Islet precursor cell (in vitro differentiated cells): ENCODE measurements at places on chromosomes 7 and 10.
A peak's percentile ranks its signal among the peaks of the same experiment; 100 is the strongest.

- peak; percentile 80 for DNase-seq
Measured at GRCh38 chr7:55593515-55594318, 21.4 kb upstream of the VOPP1 start.

- no peak for DNase-seq
Measured at GRCh38 chr10:10777279-10777678, 240.4 kb upstream of the CELF2 start.

DNA sequence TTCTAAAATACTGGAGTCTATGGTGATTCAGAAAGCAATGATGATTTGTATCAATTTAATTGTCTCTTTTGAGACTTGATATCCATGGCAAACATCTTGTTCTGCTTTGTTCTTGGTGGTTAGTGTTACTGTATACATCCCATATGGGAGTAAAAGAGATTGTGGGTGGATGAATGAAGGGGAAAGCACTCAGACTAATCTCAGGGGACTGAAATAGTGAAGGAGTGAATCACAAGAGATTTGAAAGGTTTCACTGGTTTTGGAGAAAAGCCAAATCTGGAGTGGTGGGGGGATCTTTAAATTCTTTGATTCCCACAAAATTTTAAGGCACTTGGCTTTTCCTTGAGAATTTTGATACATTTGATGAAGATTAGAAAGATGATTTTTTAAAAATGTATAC lies 369.4 kb downstream of the INHBA start:
- no peak for DNase-seq

GRCh38 chr7:72538147-72538546 lies 126.0 kb upstream of the CALN1 start:
- peak; percentile 87 for DNase-seq

GRCh38 chr7:6650086-6650485 lies 13.0 kb downstream of the ZNF316 start:
- peak; percentile 27 for DNase-seq

DNA sequence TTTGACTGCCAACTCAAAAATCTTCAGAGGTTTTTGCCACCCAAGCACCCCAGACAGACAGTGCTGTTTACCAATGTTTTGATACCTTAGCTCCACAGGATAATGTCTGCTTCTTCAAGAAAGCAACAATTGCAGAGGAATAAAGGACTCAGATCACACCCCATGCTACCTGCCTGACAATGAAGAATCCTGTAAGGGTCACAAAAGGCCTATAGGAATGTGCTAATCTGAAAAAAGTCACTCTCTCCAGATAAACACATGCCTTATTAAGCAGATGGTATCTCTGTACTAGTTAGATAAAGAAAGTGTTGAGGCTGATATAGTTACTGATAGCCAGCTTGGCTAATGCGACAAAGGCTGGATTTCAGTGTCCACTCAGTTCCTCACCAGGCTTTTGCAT lies 1076.7 kb upstream of the SORCS1 start:
- no peak for DNase-seq

DNA sequence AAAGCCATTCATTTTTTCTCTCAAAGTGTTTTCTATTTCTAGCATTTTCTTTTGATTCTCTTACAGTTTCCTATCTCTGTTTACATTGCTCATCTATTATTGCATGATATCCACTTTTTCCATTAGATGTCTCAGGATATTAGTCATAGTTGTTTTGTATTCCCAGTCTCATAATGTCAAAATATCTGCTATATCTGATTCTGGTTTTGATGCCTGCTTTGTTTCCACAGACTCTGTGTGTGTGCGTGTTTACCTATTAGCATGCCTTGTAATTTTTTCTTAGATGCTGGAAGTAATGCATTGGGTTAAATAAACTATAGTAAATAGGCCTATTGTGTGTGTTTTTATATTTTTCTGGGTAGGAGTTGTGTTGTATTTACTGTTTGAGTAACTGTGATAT lies 1126.3 kb downstream of the SORCS1 start:
- no peak for DNase-seq

DNA sequence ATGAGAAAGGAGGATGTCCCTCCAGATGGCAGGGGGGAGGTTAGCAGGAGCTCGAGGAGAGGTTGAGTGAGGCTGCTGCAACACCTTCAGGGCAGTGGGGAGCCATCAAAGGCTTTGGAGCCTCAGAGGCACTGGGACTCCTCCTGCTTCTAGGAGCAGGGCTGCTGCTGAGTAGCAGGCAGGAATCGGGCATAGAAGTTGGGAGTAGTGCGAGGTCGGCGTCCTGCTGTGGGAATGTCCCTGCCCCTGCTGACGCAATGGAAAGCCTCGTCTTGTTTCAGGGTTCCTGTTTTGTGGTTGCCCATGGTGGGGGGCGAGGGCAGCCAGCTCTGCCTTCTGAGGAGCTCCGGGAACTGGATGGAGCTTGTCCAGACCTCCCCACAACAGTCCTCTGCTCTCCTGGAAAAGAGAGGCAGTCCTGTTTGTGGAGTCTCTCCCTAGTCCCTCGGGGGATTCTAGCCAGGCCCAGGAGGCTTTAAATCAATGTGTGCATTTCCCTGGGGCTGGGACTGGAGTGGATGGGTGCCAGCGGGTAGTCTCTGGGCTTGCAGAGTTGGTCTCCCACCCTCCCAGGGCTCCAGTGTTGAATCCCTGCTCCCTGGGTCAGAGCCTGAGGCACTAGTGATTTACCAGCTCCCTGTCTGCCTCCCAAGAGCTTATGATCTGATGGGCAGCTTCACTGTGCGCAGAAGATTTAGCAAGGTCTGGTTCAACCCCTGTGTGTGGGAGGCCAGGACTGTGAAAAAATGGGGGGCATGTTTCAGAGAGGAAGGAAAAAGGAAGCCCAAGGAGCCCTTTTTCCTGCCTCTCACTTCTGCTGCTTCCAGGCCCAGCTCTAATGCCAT lies 98.7 kb upstream of the PPIF start:
- DNase-seq: no peak

DNA sequence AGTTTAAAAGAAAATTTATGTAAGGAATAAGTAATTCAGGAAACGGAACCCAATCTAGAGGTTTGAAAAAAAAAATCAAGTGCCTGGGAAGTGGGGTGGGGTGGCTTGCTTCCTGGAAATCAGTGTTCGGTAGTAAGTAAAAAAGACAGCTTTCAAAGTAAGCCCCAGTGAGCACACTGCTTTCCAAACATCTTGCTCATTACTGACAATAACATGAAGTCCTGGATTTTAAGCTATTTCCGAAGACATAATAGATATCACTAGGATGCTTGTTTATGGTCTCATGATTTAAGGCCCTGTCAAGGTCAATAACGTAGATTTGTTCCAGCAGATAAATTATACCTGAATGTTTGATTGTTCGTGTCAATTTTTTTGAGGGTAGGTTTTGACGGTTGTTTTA lies 1.3 kb downstream of the STAMBPL1 start:
- no peak for DNase-seq

DNA sequence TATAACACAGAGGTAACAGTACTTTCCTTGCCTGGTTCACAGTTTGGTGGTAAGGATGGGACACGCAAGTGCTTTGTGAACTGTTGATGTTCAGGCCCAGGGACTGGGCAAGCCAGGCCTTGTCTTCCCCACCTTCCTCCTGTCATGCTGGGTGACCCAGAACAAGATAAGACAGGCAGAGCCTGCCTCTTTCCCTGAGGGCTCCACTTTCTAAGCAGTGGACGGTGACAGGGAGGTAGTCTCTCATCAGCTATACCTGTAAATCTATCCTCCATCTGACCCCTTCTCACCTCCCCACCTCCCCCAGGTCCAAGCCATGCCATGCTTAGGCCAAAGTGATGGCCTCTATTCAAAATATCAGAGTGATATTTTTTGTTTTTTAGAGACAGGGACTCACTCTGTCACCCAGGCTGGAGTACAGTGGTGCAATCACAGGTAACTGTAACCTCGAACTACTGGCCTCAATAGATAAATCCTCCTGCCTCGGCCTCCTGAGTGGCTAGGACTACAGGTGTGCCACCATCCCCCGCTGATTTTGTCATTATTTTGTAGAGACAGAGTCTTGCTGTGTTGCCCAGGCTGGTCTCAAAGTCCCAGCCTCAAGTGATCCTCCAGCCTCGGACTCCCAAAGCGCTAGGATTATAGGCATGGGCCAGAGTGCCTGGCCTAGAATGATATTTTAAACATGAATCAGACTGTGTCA lies 42.8 kb downstream of the PDLIM1 start:
- DNase-seq: no peak

DNA sequence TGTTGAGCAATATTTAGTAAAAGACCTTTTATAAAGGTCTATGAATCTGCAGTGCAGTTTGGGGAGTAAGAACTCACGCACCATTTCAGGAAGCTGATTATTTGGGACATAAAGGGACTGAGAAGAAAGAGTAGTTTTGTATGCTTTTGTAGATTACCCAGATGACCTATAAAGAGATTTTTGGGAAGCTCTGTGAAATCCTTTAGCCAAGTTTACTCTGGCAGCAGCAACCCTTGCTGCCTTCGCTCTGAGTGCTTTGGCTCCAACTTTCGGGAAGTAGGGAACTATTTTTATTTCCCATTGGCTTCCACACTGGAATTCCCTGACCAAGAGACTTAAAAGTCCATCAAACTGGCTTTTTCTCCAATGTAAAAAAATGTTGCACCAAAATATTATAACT lies 1110.1 kb upstream of the PHF14 start:
- no peak for DNase-seq

GRCh38 chr7:120588416-120588815 lies 269.5 kb downstream of the TSPAN12 start:
- no peak for DNase-seq

DNA sequence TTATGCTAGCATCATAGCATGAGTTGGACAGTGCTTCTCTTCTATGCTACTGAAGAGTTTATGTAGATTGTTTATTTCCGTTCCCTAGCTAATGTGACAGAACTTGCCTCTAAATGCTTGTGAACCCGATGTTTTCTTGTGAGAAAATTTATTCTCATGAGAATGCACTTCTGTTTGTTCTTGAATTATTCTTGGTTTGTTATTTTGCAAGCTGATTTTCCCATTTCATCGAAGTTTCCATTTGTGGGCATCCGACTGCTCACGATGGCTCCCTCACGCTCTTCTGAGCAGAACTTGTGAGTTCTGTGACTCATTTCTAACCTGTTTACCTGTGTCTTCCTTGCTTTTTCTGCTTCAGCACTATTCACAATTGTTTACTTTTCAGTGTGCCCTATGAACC lies 59.9 kb downstream of the WDFY4 start:
- DNase-seq: no peak

DNA sequence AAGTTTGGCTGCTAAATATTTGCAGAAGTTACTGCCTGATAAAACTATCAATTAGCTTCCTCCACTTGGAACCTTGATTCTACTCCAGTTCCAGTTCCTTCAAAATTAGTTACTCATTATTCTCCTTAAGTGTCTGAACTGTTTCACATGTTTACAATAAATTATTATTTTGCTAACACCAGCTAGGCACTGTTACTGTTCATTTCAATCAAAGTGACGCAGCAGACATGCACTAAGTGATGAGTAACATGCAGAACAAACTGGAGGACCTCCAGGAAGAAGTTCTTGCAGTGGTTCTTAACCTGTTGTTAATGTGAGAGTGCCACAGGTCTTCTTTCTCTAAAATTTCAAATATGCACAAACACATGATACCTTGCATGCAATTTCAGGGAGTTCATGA lies 491.8 kb upstream of the SEMA3A start:
- DNase-seq: no peak

GRCh38 chr10:103897241-103897774 lies 20.7 kb downstream of the STN1 start:
- no peak for DNase-seq

- DNase-seq: no peak
Measured at GRCh38 chr10:119233821-119234220, 26.4 kb downstream of the GRK5 start.

GRCh38 chr10:115050375-115051010 lies 42.7 kb upstream of the ATRNL1 start:
- no peak for DNase-seq

DNA sequence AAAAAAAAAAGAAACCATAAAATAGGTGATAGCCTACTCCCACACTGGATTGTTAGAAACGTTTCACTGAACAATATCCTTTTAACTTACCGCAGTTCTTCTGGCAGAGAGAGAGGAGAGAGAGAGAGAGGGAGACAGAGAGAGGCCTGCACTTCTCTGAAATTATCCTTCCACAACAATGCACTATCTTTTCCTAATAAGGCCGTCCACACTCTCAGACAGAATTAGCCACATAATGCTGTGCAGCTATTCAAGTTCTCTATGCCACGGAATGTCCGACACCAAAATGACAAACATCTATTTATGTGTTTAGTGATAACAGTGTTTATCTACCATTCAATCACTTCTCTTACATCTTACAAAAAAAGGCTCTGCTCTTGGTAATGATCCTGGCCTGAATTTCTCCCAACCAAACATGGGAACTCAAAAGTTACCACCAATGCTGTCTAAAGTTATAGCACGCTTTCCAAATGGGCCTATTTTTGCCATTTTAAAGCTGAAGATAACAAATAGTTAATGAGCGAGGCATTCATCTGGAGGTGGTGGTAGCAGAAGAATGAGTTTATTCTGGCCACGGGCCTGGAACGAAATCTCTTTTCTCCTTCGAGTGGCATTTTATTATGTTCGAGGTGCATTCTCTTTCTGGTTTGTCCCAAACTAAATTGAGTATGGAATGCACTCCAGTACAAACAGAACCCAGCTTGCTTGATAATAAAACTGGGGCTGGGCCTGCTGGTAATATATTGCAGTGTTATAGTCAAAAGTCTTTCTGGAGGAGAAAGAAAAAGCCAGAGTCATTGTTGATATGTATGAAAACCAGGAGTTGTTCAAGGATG lies 160.2 kb upstream of the SVIL start:
- peak; percentile 36 for DNase-seq

- DNase-seq: peak; percentile 54
Measured at GRCh38 chr7:84548366-84549365, 354.1 kb upstream of the SEMA3A start.

GRCh38 chr7:133735222-133735621 lies 391.9 kb upstream of the LRGUK start:
- no peak for DNase-seq

DNA sequence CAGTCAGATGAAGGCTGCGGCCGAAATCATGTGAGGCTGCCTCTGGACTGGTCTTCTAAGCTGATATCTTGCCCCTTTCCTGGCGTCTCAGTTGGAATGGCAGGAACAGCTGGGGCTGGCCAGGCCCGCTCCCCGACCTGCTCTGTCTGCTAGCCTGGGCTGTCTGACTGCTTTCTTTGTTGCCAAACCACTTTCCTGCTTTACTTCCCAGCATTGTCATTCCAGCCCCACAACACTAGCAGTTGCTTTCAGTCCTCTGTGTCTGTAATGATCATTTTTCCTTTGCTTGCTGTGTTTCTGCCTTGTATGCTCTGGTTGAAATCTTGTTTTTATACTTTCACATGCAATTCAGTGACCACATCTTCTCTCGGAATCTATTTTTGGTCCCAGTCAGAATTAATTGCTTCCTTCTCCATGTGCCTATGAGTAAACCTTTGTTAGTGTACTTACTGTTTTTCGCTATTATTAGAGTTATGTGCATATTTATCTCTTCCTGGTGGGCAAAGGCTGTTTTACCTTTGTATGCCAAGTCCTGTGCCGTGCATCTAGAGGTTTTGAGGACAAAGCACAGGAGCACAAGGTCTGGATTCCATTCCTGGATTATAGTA lies 21.6 kb downstream of the PRPF18 start:
- DNase-seq: peak; percentile 92

DNA sequence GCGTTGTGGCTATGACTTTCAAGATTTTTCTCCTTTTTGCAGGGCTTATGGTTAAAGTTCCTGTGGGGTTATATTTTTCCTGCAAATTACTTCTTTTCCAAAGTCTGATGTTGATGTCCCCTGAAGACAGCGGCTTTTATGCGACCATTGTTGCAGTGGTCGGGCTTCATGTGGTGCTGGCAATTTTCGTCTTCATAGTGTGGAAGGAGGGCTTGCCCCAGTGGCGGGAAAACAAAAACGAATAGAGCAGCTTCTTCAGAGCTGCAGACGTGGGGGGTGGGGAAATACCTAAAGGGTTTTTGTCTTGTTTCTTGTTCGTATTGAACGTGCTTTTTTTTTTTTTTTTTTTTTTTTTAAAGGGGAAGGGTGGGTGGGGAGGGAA lies 53.8 kb downstream of the MCMBP start:
- DNase-seq: peak; percentile 61
